Cortex of kidney (tissue), 1 donor: ENCODE measurements at places on chromosomes 3 and 15.

DNA sequence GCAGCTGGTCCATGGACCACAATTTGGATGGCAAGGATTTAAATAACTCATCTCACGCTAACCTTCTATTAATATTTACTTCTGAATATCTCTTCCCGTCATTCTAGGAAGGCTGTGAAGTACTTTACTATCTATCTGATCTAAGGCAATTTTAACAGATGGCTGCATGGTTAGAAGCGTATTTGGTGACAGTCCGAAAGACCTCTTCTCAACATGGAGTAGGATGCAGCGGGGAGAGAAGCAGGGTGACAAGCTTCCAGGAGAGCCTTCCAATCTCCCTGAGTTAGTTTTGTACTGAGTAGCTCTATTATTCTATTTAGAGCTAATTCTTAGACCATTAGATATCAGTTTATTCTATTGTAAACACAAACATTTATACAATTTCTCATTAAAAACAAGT is 309.4 kb downstream of the PLCL2 start:
- DNase-seq, result no peak

- no peak for DNase-seq
These were observed 15.1 kb upstream of the RAB7A start for GRCh38 chr3:128710816-128711433.

DNA sequence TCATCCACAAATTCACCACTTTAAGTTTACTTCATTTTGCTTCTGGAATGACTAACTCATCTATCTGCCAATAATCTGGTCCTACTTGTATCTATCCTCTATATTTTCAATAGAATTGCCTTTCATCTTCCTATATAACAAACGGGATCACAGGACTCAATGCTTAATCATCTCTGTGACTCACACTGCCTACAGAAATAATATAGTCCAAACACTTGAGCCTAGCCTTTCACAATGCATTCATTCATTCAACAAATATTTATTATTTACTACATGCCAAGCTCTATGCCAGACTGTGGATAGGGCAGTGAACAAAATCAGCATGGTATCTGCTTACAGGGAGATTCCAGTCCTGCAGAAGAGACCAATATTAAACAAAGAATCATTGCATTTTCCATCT is 16.6 kb upstream of the AGTR1 start:
- DNase-seq, result no peak

DNA sequence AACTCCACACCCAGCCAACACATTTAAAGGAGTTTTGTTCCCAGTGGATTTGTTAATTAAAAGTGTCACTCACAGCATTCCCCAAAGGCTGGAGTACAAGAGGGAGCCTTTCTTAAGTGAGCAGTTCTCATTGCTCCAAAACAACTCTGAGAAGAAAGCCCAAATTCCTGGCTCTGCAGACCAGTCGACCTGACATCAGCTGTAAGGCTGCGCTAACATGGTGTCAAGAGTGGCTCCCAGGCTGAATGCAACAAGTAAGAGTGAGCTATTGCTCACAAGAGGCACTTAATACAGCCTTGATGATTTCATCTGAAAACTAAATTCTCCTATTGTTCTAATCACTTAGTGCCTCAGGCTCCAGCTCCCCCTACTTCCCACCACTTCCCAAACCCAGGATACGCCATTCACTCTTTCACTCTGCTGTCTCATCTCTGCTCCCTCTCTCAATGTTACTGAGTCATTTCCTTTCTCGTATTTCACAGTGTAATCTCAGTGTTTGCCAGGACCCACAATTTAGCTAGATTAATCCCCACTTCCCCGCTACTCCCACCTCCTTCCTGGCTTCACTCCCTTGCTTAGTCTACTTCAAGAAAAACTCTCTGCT is 81.8 kb downstream of the WWTR1 start:
- DNase-seq, result no peak

DNA sequence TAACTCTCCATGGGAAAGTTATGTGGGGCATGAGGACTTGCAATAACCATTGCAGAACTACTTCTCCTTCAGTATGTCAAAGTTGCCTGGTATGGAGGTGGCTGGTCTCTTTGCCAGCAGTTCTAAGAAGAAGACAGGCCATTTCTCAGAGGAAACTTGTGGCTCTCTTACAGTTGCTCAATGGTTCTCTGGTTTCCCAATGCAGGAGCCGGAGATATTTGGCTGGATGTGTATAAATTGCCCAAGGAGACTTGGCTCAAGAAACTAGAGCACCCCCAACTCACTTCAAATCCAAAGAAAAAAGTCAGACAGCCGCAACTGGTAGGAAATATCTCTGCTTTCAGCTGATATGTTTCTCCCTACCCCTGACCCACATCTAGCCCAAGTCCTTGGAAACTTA is 24.2 kb downstream of the WDR93 start:
- DNase-seq, result no peak

DNA sequence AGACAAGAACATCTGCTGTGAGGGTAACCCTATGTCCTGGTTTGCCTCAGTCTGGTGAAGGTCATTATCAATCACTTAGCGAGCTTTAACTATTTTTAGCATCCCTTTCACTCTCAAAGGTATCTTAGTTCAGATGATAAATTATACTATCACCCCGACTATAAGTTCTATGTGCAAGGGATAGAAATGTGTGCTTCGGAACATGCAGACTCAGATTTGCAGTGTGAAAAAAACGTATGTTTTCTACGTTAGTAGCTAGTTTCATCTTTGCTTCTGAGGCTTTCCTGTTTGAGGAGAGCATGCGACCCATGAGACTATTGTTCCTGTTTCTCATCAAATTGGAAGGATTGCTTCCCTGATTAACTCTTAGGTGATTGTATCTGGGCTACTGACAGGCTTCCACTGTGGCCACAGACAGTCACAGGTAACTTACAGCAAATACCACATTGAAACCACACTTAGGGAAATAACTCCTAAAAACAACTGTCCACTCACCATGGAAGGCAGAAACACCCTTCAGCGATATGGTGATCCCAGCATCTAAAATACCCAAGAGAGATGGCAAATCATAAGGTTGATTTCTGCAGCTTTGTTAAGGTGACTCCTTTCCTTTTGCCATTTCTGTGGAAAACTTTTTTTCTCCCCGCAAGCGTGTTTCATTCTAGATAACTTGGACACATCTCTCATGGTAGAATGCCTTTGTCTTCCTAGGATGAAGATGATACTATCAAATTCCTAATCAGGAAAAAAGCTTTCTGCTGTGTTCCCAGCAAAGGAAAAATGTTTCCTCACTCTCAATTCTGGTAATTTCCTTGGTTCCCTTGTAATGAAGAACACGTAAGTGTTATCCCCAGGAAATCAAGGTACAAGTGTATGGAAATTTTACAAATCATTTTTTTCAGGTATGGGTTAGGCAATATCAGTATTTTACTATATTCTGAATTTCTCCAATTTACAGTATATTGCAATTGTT is 5.2 kb downstream of the GCSAM start:
- no peak for DNase-seq

- DNase-seq, result no peak
These were observed 299.9 kb downstream of the TBC1D5 start for GRCh38 chr3:17442332-17443049.

DNA sequence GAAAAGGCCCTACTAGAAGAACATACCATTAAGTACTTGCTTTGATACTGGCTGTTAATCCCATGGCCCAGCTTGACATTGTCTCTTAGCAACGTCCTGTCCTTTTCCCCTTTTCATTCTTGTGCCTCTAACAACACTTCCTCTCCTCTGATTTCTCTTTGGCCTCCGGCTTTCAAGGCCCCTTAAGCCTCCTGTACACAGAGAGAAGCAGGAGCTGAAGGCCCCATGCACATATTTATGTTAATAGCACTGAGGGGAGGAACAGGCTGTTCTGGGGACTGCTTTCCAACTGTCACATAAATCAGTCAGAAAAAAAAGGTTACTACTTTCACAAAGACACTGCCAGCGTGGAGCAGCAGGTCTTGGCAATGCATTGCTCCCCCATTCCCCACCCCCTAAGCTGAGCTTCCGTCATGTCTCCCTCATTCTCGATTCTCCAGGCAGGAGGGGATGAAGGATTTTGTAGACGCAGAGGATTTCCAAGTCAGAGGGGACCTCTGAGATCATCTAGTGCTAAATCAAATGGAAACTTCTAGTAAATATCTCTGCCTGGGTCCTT is 257.4 kb upstream of the ADAMTS9 start:
- no peak for DNase-seq

- DNase-seq, result no peak
These were observed 35.2 kb downstream of the FAM81A start for GRCh38 chr15:59473226-59473625.

GRCh38 chr15:91873138-91873536 is 19.6 kb downstream of the SLCO3A1 start:
- no peak for DNase-seq

- DNase-seq, result no peak
These were observed 33.2 kb upstream of the GOLGA8B start for GRCh38 chr15:34616613-34617012.

DNA sequence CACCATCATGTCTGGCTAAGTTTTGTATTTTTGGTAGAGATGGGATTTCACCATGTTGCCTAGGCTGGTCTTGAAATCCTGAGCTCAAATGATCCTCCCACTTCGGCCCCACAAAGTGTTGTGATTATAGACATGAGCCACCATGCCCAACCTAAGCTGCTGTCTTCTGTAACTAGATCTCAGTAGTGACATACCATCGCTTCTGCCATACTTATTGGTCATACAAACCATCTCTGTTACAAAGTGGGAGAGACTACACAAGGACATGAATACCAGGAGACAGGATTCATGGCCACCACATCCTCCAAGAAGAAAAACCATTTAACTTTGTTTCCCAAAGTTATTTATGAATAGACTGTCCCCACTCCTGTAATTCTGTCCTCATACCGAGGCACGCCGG is 81.3 kb downstream of the SMAD6 start:
- no peak for DNase-seq

DNA sequence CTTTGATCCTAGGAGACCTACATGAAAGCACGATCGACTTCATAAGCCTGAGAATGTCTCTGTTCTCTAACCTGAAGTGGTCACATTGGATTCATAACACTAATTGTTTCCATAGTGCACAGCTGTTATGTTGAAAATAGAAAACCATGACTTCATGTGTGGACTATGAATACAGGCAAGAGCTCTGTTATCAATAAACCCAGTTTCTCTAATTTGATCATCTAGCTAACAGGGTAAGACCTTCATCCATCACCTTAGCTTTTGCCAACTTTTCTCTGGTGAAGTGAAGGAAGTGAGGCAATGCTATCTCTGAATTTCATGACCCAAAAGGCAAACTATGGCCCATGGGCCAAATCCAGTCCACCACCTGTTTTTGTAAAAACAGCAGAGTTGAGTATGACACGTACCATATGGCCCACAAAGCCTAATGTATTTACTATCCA is 27.2 kb downstream of the ABI3BP start:
- no peak for DNase-seq

- DNase-seq, result no peak
These were observed 24.6 kb downstream of the EBLN2 start for GRCh38 chr3:73086071-73086494.

GRCh38 chr3:141853629-141854168 is 22.7 kb upstream of the ATP1B3 start:
- DNase-seq, result no peak

- no peak for DNase-seq
These were observed 194.5 kb upstream of the TBC1D5 start for GRCh38 chr3:17936736-17937480.

- no peak for DNase-seq
These were observed 115.0 kb upstream of the VEPH1 start for GRCh38 chr3:157618075-157618760.

GRCh38 chr3:22353126-22353525 is 602.1 kb upstream of the ZNF385D start:
- no peak for DNase-seq

DNA sequence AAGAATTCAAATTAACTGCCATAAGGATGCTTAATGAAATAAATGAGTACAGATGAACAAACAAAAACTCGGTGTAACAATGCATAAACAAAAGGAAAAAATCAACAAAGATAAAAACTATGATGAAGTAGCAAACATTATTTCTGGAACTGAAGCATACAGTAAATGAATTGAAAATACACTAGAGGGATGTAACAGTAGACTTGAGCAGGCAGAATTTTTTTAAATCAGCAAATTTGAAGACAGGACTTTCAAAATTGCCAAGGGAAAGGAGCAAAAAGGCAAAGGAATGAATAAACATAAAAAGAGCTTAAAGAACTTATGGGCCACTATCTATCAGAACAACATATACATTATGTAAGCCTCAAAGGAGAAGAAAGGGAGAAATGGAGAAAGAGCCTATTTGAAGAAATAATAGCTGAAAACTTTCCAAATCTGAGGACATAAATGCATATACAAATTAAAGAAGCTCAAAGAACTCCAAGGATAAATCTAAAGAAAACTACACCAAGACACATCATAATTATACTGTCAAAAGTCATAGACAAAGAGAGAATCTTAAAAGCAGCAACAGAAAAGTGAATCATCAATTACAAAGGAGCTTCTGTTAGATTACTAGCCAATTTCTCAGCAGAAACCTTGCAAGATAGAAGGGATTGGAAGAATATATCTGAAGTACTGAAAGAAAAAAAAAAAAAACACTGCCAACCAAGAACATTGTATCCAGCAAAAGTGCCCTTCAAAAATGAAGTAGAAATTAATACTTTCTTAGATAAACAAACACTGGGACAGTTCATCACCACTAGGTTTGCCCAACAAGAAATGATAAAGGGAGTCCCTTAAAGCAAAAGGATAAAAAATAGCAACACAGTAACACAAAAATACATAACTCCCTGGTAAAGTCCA is 15.5 kb downstream of the TOP2B start:
- DNase-seq, result no peak

DNA sequence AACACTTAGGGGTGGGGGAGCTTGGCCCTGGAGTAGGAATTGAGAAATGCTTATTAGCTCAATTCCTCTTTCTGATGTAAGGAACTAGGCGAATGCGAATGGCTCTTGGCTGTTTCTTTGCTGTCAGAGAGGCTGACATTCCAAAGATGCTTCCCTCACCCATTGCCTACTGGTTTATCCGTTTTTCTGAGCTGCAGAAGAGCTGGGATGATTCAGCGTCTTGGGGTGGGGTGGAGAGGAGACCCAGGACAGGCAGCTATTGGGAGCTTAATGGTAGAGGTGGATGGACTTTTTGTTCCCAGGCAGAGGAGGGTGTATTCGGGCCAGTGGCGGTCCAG is 9.8 kb downstream of the PLEKHO2 start:
- no peak for DNase-seq

DNA sequence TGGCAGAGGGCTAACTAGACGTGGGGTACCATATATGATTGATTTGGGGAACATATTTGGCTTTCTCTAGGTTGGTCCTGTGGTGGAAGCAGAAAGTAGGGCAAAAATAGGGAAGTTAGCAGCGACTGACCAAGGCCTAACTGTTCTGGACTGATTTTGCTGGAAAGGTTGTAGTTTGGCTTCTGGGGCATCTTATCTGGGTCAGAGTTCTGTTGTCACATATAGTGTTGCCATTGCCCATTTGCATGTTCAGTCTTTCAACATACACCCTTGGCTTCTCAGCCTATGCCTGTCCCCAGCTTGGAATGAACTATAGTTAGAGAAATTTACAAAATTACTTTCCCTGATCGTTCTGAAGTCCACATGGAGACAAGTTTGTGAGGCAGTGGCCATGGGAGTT is 426.5 kb downstream of the TBC1D5 start:
- DNase-seq, result no peak

GRCh38 chr15:50697109-50697797 is 10.7 kb upstream of the TRPM7 start:
- no peak for DNase-seq

GRCh38 chr15:69608661-69609060 is 156.0 kb downstream of the RPLP1 start:
- DNase-seq, result no peak
